Stimulated activated naive CD8-positive, alpha-beta T cell treated with anti-CD3 and anti-CD28 coated beads, Interleukin-15, Interleukin-2, amounts not matched to agents 100 U/mL and 50 U/mL, for 24 hours (primary cell): ENCODE measurements at places on chromosomes 7 and 10.

GRCh38 chr7:150627959-150628358 lies 4.2 kb downstream of the GIMAP6 start:
- DNase-seq = no peak

- no peak for DNase-seq
Observed at GRCh38 chr7:2607122-2607922, 24.5 kb upstream of the TTYH3 start.

DNA sequence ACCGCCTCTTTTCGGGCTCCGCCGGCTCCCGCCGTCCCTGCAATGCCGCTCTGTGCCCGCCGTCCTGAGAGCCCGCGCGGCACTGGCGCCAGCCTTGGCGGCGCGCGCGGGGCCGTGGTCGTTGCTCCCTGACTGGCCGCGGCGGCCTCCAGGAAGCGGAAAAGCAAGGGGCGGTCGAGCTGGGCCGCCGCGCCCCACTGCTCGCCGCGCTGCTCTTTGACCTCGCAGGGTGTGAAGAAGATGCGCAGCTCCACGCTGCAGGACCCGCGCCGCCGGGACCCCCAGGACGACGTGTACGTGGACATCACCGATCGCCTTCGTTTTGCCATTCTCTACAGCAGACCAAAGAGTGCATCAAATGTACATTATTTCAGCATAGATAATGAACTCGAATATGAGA lies at the start of gene CDC14C:
TSS of gene CDC14C (plus strand) at position 115 of the 400 bp plus-strand sequence. CDS start at position 241, 126 bp downstream.
- no peak for DNase-seq

GRCh38 chr10:44647877-44648542 lies 263.1 kb upstream of the CXCL12 start:
- no peak for DNase-seq

GRCh38 chr7:117203205-117203604 lies 119.7 kb downstream of the WNT2 start:
- DNase-seq = no peak

DNA sequence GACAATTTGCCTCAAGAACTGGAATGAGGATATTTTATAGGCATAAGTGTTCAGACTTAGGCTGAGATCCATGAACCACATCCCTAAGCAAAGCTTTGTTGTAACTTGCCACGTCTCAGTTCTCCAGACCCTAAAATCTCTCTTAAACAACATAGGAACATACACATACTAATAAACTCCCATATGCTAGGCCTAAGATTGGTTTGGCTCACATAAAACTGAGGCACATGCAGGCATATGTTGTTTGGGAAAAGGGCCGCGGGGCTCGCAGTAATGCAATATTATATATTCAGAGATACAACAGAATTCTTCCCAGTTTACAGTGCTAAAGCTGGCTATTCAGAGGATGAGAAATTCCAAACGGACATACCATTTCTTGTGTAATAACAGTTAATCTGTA lies 61.0 kb downstream of the DOCK4 start:
- DNase-seq = no peak
